ENCODE measurements at places on chromosomes 12 and 14.

- no peak for DNase-seq
These were observed 40.7 kb downstream of the TPCN1 start for GRCh38 chr12:113261847-113262470.

GRCh38 chr12:48121522-48121921 is 2.4 kb downstream of the PFKM start:
- no peak for DNase-seq

- DNase-seq, result no peak
These were observed 12.9 kb upstream of the EPS8 start for GRCh38 chr12:15801770-15802744.

DNA sequence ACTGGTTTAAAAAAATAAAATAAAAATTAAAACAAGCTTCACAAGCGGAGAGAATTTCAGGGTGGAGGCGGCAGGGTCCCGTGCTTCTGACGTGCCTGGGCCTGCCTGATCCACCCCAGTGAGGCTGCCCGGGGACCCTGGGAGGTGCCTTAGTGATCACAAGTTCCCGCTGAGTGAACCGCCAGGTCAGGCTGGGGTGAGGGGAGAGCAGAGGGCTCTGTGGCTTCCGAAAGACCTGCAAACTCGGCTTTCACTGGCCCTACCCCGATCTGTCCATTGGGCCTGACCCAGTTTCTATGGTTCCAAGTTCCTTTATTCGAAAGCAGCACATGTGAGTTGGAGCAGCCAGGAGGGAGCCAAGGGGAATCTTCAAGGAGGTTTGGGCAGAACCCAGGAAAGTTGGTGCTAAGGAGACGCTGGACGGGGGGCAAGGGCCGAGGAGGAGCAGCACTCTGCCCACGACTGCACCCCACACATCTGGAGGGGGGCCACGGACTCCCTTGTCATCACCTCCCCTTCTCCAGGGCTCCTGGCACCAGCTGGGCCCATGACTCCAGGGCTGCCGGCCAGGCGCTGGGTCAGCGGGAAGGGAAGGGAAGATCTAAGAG is 12.9 kb downstream of the MMP14 start:
- DNase-seq, result no peak

DNA sequence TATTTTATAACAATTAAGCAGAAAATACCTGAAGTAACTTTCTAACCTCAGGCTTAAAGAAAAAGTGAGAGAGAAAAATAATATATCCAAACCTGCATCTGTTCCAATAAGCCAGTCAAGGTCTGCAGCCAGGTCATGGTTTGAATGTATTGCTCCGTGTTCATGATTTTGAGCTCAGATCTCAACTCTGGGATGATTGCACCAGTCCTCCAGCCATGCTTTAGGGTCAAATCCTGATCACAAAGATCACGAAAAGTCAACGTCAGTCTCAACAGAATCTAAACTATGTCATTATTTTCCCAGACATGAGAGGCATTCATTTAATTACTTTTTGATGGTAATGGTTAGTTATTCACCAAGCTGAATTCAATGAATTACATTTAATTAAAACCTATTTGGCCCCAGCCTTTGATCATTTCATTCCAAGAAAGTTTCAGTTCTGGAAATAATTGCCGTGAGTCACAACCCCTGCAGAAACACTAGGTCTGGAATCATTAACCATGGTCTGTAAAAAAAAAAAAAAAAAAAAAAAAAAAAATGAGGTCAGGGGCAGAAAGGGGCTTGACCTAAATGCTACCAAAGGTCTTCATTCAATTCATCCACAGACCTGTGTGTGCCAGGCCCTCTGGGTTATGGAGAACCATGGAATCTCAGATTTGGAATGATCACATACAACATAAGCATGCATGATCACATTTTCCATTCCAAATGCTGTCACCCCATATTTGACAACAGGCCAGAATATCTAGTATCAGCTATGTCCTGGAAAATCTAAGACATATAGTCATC is 55.6 kb downstream of the NT5DC3 start:
- DNase-seq, result no peak

DNA sequence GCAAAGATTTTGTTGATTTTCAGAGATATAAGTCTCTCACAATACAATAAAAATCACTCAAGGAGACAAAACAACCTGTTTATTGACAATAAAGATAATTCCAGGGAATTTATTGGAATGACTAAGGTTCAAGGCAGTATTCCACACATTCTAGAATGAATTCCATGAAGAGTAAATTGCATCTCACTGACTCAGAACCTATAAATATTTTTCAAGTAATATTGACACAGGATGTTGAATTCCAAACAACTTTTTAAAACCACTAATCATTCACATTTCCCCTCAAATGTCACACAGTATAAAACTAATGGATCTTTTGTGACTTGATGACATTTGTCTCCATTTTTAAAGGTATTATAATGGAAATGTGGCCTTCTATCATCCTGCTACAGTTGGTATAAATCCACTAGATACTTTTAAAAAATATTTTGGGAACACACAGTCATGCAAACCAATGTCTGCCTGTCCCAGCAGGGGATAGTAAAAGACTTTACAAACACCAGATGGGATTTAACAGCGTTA is 42.1 kb upstream of the LGR5 start:
- peak; percentile 22 for DNase-seq

GRCh38 chr12:89059721-89060541 is 292.4 kb downstream of the DUSP6 start:
- peak; percentile 56 for DNase-seq

DNA sequence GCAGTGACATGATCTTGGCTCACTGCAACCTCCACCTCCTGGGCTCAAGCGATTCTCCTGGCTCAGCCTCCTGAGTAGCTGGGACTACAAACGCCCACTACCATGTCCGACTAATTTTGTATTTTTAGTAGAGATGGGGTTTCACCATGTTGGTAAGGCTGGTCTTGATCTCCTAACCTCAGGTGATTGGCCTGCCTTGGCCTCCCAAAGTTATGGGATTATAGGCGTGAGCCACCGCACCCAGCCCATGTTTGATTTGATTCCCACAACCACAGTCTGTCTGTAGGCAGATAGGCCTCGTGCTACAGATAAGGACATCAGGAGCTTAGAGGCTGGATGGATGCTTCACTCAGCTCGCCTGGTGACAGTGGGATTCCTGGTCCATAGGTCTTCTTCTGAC is 23.0 kb downstream of the EML1 start:
- no peak for DNase-seq

DNA sequence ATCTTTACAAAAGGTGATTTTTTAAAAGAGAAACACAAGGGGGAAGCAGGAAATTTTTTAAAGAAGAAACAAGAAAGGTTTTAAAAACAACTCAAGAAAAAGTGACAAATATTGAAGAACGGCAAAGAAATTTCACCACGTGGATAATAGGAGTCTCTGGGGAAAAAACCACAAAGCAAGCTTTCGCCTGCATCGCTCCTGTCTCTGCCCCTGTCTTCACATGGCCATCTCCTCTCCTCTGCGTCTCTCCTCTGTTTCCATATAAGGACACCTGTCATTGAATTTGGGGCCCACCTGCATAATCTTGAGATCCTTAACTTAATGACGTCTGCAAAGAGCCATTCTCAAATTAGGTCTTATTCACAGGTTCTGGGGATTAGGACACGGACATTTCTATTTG is 175.8 kb downstream of the ETV6 start:
- no peak for DNase-seq

Data from NCI-H446 (cell line).